ENCODE measurements at places on chromosomes 4 and X.

GRCh38 chr4:138414202-138414601 lies 172.1 kb upstream of the SLC7A11 start:
- DNase-seq = no peak

GRCh38 chrX:1378306-1378759 lies 13.6 kb downstream of the SLC25A6 start:
- DNase-seq = no peak

GRCh38 chr4:38831653-38832052 lies 25.0 kb downstream of the TLR6 start:
- no peak for DNase-seq

GRCh38 chr4:167406181-167406580 lies 171.9 kb upstream of the SPOCK3 start:
- no peak for DNase-seq

DNA sequence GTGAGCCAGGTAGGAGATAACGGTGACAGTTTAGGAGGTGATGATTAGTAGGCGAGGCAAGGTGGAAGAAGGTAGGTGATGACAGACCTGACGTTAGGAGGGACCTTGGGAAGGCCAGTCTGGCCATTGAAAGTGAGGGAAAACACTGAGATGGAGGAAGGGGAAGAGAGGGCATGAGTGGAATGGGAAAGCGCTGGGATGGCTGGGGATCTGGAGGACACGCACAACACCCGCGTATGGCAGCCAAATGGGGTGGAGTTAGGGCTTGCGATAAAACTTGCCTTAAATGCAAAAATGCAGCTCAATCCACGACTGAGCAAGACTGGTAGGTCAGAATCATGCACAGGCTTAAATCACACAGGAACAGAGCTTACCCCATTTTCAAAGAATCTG lies 605 bp upstream of the CDKL2 start:
- no peak for DNase-seq

All from retinal pigment epithelial cell (primary cell).